ENCODE measurements at places on chromosomes 5 and 9.

- DNase-seq: no peak
These were observed 1905.1 kb downstream of the MAT2B start for GRCh38 chr5:165410476-165410875.

GRCh38 chr9:2338777-2339365 lies 282.7 kb upstream of the VLDLR start:
- DNase-seq: no peak

GRCh38 chr5:102961671-102962070 lies 158.3 kb downstream of the GIN1 start:
- no peak for DNase-seq

DNA sequence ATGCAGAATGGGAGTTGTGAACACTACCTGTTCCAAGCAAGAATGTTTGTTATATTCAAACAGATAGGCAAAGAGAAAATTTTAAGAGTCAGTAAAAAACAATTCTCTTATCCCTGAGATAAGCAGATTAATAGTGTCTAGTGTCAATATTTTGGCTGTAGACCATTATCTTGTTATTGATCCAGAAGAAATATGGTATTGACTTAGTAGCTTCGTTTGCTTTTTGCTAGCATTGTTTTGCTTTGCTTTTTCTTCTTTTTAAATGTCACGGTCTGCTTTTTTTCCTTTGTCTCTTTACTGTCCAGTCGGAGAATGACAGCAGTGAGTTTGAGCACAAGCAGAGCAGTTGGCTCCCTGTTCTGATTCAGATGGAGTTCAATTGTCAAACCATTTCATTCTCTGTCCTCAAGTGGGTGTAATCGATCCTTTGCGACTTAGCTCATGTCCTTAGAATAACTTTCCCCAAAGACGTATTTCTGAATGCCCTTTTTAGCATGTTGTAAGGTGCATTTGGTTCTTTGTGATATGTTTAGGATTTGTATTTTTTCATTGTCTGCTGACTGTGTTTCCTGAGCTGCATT lies 29.3 kb downstream of the FUBP3 start:
- no peak for DNase-seq

All from iPS DF 6.9 (cell line).